ENCODE measurements at places on chromosomes 7 and 10.
A peak's percentile ranks its signal among the peaks of the same experiment; 100 is the strongest.

DNA sequence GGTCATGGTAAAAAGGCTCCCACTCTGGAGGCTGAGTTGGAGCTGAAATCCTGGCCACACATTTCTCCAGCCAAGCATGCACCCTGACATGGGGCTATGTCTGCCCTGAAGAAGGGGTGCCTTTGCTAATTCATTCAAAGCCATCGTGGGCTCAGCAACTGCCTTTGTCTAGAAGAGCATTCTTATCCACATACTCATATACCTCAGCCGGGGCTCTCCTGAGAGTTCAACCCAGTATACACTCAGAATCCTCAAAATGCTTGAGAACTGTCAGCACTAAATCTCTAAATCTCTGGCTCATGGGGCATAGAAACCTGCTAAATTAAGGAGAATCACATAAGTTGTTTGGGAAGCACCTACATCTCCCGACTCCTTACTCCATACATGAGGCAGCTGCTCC, 89.3 kb downstream of the MRPL32 start:
- no peak for DNase-seq

DNA sequence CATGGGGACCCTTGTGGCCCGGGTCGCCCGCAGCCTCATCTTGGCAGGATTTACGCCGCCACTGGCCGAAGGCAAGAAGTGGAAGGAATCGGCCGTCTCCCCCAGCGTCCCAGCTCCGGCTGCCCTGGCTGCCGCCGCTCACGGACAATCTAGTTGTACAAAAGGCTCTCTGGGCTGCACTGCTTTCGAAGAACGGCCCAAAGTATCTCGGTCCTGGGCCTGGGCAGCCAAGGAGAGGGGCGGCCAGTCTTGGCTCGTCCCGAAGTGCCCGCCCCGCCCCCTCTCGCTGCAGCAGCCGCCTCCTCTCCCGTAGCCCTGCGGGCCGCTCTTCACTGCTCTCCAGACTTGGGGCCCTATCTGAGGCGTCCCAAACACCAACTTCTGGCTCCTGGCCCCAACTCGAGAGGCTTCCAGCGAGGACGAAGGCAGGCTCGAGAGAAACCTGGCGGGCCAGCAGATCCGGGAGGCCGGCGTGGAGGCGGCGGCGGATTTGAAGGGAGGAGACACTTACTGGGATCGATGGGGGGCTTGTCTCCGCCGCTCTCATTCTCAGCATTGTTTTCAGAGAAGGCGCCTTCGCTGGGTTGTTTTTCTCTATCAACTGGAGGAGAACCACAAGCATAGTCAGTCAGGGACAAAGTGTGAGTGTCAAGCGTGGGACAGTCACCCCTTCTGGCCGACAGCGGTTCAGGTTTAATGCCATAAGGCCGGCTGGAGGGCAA, 809 bp downstream of the HOXA9 start:
- DNase-seq, result no peak

DNA sequence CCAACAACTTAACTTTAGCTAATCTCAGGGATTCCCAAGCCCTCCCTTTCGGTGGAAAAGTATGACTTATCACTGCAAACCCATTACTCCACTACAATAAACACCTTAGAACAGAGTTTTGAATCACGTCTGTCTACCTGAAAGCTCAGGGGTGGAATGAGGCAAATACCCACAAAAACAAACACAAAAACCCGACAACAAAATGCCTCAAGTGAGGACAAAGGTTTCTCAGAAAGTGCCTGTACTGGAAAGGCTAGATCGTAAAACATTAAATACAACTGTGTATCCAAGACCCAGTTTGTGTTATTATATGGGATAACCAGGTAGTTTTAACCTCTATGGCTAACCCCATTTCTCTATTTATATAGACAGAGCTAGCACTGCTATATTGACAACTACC, 26.0 kb downstream of the MKRN1 start:
- DNase-seq, result no peak

DNA sequence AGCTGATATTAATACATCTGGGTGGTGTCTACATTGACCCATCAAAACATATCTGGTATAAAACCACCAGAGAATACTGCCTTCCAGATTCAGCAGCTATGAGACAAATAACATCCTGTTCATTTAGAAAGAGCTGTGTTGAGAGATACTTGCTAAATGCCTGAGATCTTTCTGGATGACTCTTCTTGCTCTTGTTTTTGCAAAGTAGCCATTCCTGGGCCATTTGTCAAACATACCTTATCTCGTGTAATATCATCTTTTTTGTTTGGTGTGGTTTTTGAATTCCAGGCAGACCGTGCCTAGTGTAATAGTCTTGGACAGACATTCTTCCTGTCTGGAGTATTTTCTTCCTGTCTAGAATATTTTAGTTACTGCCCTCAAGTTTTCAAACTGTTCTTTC, 74.7 kb upstream of the PRR15 start:
- DNase-seq, result no peak

DNA sequence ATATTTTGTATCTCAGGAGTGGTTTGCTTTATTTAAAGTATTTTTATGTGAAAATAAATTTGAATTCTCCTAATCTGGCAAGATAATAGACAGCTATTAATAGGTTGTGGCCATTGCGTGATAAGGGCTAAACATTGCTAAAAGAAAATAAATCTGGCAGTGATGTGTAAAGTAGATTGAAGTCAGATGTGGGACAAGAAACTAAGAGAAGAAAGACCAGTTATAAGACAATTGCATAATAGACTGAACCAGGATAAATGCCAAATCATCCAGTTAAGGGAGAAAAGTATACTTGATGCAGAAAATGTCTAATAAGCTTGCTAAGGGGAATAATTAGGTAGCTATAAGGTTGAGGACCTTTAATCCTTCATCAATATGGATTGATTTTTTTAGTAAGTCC, 197.5 kb upstream of the CSTF2T start:
- no peak for DNase-seq

- no peak for DNase-seq
Observed at GRCh38 chr7:91691865-91692264, 188.6 kb downstream of the MTERF1 start.

DNA sequence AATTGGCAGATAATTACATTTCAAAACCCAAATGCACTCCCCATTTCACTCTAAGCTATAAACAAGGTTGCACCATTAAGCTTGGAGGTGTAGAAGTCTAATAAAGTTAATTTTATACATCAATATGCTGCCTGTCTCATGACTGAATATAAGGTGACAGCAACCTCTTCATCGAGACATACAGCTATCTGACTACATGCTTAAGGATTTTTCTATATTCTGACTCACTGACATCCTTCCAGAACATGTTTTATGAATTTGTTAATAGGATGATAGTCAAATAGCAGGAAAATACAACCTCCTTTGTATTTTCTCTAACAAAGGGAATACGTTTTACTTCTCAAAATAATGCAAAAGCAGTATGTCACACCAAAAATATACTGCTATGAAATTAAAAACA, 76.6 kb downstream of the NRBF2 start:
- no peak for DNase-seq

GRCh38 chr7:80480566-80480965, 31.3 kb downstream of the GNAT3 start:
- no peak for DNase-seq

GRCh38 chr7:80851896-80852476, 66.9 kb downstream of the SEMA3C start:
- no peak for DNase-seq

DNA sequence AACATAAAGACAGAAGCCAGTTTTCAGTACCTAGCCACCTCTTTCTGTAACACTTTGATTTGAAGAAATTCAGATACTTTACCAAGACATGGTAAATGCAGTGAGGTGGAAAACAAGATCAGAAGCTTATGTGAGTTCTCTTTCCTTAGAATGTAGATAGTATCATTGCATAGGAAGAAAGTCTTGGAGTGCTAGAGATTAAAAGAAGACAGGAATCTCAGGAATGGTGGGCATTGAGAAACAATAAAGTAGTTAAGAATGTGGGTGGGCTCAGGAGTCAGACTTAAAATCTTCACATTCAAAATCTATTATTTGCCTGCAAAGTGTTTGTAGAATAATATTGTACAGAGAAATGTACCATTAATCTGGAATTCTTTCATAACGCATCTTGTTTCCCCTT, 58.9 kb downstream of the POLL start:
- DNase-seq, result no peak

DNA sequence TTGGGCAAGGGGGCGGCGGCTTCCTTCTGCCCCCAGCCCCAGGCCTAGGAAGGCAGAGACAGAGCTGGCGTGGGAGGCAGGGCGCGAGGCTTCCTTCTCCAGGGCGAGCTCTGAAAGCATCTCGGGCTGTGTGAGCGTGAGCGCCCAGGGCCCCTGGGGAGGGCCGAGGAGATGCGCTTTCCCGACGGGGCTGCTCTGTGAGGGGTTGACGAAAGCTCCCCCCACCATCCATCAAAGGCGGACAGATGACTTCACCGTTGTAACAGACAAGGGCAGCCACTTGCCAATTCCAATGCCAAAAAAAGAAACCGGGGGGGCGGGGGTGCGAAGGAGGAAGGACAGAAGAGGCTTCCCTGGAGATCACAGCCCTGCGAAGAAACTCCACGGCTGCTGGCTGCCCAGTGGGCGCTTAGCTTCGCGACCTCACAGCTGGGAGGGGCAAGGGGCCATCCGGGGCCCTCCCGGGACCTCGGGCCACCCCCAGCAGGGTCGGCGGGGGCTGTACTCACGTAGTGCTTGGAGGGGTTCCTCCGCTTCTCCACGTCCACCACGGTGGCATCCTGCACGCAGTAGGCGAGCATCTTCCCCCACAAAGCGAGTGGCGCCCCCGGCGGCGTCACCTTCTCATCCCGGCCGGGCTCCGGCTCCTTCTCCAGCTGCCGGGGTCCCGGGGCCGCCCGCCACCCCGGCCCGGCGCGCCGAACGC, 537 bp downstream of the SH3PXD2A start:
- DNase-seq, result peak; percentile 18

DNA sequence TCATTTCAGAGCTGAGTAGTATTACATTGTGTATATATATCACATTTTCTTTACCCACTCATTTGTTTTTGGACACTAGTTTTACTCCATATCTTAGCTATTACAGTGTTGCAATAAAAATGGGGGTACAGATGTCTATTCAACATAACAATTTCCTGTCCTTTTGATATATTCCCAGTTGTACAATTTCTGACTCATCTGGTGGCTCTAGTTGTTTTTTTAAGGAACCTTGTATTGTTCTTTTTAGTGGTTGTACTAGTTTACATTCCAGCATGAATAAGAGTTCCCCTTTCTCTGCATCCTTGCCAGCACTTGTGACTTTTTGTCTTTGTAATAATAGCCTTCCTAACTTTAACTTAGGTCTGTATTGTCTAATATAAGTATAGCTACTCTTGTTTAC, 739.9 kb downstream of the XPNPEP1 start:
- DNase-seq, result no peak

GRCh38 chr10:71757399-71757922, 15.9 kb downstream of the VSIR start:
- no peak for DNase-seq

- no peak for DNase-seq
Observed at GRCh38 chr7:33959676-33960075, 54.3 kb downstream of the BMPER start.

GRCh38 chr10:78449554-78449953, 415.9 kb downstream of the RPS24 start:
- no peak for DNase-seq

DNA sequence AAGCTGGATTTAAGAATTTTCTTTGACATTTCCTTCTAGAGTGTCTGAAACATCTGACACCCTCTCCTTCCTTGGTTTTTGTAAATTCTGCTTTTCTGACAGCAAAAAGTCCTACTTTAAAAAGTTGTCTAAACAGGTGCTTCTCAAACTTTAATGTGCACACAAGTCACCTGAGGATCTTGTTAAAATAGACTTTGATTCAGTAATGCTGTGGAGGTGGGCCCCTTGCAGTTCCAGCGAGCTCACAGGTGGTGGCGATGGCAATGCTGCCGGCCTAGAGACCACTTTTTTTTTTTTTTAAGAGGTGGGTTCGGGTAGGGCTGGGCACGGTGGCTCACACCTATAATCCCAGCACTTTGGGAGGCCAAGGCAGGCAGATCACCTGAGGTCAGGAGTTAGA, 77.1 kb downstream of the ABCC2 start:
- no peak for DNase-seq

GRCh38 chr10:131681656-131682055, 219.2 kb upstream of the PPP2R2D start:
- no peak for DNase-seq

DNA sequence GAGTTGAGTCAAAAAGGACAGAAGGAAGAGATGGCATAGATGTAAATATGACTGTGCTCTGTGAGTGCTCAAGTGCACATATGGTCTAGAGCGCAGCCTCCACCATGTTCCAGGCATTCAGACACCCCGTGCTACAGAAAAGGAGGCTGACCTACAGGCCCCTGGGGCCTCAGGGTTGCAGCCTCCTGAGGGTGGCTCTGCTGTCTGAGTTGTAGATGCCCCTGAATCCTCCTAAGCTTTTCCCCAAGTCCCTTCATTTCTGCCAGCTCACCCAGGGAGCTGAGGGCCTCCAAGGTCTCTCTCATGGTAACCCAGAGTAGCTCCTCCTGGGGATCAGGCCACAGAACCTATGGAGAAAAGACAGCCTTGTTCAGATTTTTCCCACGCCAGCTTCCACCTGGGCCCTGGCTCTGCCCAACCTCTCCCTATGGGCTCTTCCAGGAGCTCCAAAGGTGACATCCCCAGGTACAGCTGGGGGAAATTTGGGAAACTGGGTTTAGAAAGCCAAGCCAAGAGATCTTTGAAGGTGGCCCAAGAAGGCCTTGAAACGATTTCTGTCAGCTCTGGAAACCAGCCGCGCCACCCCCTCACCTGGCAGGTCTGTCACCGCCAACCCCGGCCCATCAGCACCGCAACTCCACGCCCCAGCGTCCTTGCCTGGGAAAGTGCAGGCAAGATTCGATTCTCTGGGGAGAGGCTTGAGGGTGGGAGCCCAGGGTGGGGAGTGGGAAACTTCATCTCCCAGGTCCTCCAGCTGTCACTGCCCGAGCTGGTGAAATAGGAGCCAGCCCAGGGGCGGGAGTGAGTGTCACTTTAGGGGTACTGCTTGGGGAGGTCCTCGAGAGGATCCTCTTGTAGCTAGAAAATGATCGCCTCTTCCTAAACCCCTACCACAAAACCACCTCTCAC, 2.4 kb downstream of the ZNF467 start:
- DNase-seq, result no peak

DNA sequence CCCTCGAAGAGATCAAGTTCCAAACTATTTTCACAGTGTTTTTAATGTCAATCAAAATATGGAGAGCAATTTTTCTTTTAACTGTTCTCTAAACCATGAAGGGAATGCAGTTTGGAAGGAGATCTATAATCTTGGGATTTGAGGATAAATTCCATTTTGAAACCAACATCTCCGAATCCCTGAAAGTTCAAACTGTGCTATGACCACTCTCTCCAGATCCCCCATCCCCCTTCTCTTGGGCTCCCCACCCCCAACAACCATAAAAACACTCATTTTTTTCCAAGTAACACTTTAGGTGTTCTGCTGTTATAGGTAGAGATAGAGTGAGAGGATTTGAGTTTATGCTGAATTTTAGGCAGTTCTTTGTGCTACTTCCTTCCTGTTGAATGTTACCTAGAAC, 1.7 kb downstream of the CALD1 start:
- DNase-seq, result no peak

DNA sequence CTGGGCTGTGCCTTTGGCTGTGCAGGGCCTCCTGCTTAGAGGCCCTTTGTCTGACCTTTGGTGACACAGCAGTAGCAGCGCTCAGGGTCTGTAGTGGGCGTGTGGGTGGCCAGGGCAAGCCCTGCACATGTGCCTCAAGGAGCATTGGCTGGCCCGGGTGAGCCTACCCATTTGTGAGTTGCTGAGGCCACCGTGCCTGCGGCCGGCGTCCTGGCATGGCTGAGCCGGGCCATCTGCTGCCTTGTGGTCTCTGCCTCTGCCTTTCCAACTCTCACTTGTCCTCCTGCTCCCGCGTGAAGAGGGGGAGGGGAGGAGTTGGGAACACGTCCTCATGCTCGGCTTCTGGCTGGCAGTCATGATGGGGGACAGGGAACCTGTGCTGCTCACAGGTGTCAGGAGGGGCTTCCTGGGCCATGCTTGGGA, 9.2 kb upstream of the ORAI2 start:
- DNase-seq, result no peak
